ENCODE measurements at places on chromosomes 6 and 20.

DNA sequence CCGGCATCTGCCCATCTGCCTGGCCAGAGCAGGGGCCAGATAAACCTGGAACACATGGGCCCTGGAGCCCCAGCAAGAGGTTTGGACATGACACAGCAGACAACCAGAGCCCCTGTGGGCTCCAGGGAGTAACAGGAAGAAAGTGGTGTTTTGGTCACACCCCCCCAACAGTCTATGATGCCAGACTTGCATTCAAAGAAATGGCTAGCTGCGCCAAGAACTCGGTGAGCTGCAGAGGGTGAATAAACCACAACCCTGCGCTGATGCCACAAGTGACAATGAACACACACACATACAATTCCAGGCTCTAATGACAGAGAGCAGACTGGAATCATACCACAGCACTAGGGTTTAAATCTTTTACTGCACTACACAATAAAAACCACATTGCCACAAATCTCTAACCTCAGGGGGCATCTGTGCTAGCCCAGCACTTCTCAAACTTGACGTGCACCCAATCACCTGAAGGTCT, 34.0 kb downstream of the TRERF1 start:
- DNase-seq: no peak

GRCh38 chr6:165109011-165109410, 200.4 kb downstream of the C6orf118 start:
- DNase-seq: no peak

GRCh38 chr20:57840504-57841296, 130.9 kb upstream of the PMEPA1 start:
- no peak for DNase-seq

- no peak for DNase-seq
Observed at GRCh38 chr20:33832103-33832804, 21.1 kb downstream of the CHMP4B start.

GRCh38 chr6:159490298-159490937, 202.6 kb downstream of the SOD2 start:
- no peak for DNase-seq

- DNase-seq: no peak
Observed at GRCh38 chr6:17930321-17930993, 57.0 kb downstream of the KIF13A start.

- no peak for DNase-seq
Observed at GRCh38 chr6:143555071-143555492, 43.6 kb upstream of the FUCA2 start.

DNA sequence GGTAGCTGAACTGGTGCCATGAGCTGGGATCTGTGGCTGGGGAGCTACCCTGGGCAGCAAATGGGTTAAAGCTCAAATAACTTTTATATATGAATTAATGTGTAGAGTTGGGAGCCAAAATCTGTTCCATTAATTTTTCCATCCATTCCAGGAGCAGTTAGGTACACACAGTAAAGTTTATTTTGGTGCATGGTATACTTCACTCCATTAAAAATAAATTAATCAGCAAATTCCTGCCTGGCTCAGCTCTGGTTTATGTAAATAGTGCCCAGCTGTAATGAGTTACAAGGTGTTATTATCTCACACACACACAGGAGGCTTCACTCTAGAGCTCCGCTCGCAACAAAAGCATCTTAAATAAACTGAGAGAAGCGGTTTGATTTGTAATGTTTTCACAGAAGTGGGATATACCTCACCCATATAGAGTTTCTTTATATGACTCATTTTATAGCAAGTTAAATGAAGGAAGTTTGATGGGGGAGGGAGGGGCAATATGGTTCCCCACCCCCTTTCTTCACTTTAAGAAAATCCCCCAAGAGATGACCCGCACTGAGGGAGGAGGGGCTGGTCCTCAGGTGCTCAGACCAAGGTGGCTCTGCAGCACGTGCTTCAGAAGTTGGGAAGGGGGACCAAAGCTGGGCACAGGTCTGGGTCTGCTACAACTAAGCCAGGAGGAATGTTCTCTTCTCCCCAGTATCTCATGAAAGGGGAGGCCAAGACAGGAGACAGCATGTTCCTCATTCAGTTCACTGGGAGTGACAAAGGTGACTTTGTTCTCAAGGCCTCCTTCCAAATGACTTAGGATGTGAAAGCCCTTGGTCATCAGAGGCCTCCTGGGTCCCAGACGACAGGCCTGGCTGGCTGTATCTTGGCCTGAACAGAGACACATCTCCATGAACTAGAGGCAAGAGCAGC, 10.5 kb upstream of the FAM83C start:
- DNase-seq: no peak

- DNase-seq: no peak
Observed at GRCh38 chr6:130494729-130495128, 128.9 kb downstream of the TMEM200A start.

GRCh38 chr6:162217058-162217457, 510.5 kb downstream of the PRKN start:
- no peak for DNase-seq

GRCh38 chr6:151961809-151962208, 154.3 kb downstream of the ESR1 start:
- no peak for DNase-seq

GRCh38 chr20:50385733-50386640, 124.2 kb upstream of the PTPN1 start:
- DNase-seq: no peak

- DNase-seq: no peak
Observed at GRCh38 chr6:41274256-41274655, 12.2 kb downstream of the TREM1 start.

GRCh38 chr20:34954904-34955230, 739 bp downstream of the GSS start:
- DNase-seq: no peak

DNA sequence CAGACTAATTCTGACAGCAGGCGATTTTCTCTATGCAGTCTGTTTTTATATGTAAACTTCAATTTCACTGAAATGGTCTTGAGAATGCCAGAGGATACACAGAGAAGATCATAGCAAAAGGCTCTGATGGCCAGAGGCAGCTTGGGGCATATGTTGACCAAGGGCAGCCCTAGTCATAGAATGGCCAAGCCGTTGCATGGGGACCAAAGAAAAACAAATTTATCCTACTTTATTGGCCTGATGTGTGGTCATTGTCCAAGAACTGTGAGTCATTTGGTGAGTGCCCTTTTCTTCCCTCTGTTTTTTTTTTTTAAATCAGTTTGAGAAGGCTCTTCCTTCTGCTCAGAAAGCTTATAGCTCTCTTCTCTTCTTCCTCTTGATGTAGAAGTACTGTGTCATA, 5.8 kb downstream of the HDGFL1 start:
- peak; percentile 37 for DNase-seq

DNA sequence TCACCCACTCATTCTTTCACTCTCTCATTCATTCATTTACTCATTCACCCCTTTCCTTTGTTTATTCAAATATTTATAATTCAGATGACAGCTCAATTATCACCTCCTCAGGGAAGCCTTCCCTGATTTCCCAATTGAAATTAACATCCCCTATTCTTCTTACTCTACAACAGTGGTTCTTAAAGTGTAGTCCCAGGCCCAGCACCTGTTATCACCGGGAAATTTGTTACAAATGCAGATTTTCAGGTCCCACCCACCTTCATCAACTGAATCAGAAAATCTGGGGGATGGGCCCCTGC, 30.3 kb downstream of the KIAA1755 start:
- no peak for DNase-seq

DNA sequence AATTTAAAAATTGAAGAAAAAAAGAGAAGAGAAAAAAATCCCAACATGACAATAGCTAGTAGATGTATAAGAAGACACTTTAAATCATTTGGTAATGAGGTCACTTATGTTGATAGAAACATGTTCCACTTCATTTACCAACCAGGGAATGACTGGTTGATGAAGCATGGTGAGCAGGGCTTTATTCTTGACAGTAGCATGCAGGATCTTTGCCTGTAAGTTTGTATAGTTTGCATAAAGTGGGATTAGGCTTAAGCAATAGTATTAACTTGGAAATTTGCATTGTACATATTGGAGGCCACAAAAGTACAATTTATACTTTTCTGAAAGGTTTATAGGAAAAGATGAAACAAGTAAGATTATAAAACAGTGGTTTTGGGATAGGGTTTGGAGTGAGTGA, 67.0 kb downstream of the NOX3 start:
- no peak for DNase-seq

- DNase-seq: no peak
Observed at GRCh38 chr6:139846538-139847456, 472.3 kb upstream of the CITED2 start.

- no peak for DNase-seq
Observed at GRCh38 chr6:150252714-150253444, 110.0 kb downstream of the PPP1R14C start.

DNA sequence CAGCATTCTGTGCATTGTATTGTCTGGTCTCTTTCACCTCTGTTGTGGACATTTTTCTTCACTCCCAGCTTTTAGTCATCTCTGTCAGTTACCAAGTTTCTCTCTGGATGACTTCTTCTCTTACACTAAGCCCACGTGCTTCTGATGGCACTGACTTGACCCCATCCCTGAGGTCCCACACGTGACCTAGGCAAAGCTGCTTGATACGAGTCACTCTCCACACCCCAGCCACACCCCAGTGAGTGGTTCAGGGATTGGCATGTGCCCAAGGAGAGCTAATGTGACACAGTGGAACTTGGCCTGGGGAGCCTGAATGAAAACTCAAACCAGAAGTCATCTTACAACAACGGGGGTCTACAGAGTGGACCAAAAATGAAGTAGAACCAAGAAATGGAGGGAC, 32.2 kb downstream of the HTR1E start:
- no peak for DNase-seq

DNA sequence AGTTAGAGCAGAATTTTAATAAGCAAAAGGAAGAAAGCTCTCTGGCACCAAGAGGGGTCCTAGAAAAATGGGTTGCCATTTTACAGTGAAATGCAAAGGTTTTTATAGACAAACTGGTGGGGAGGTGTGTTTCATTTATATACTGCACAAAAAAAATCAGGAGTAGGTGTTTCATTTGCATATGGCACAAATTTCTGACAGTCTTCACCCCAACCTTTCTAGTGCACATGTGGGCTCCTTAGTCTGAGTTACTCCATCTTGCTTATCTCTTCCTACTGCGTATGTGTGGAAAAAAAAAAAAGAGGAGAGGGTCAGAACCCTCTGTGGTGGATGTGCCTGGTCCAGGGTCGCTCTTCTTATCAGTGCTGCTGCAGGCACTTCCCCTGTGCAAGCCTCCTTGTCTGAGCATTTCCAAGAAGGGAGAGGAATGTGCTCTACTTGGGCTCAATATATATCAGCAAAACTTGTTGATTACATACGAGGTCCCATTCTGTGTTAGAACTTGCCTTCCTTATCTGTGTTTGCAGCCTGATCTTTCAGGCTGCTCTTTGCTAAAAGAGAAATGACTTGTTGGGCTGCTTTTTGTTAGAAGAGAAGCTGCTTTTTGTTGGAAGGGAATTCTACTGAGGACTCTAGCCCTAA, 59.0 kb upstream of the MRAP2 start:
- no peak for DNase-seq

DNA sequence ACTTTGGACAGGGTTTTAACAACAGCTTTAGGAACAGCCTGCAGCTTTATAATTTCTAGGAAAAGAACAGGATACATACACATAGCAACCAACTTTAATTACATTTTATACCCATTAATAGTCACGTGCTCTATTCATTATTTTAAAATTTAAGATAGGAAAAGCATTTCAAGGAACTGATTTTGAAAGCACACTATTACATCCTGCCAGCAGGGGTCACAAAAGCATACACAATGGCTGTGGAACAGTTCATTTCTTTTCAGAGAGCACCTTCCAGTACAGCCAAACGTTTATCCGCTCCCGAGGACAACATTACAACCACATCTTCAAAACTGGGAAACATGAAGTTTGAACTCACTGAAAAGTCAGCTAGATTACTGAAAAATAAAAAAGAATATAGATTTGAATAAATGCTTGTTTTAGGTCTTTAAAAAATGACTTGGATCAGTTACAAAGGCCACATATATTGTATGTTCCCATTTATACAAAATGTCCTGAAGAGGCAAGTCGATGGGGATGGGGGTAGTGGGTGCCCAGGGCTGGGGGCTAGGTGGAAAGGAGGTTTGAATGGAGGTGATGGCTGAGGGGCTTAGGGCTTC, 104.6 kb upstream of the EXOC2 start:
- no peak for DNase-seq

GRCh38 chr6:37584654-37585522, 85.2 kb upstream of the CCDC167 start:
- DNase-seq: no peak

DNA sequence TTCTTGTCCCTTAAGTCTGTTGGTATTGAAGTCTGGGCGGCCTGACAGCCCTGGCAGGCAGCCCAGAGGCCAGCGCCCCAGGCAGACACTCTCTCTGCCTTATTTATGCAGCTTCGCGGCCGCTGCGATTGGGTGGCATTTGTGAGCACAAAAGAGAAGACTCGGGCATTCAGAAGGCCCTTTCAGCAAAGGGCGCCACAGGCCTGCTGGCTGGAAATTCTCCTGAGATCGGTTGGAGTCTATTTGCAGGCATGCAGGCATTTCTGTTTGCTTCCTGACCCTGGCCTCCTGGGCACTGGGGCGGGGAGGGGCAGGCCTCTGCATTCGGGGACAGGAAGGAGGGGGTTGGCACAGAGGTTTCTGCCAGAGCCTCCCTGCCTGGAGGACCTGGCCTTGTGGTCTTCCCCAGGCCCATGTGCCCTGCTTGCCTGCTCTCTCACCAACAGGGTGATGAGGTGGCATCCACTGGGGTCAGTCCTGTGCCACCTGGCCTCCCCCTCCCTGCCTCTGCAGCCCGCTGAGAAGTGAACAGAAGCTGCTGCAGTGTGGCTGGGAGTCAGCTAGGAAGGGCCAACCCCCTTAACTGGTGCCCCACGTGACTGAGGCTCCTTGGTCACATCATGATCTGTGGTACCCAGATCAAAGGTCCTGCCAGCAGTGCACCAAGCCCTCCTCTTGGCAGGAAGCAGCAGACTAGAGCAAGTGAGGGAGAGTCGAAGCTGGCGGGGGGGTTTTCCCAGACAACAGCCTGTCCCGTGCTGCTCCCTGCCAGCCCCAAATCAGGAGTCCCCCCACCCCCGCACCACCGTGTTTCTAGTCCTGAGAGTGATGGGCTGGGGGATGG, 16.6 kb upstream of the CCDC167 start:
- DNase-seq: peak; percentile 27

Measured in T1000 (cell line).